ENCODE measurements at places on chromosomes 1 and 21.

- no peak for DNase-seq
Observed at GRCh38 chr1:20974069-20974468, 187.0 kb upstream of the HP1BP3 start.

DNA sequence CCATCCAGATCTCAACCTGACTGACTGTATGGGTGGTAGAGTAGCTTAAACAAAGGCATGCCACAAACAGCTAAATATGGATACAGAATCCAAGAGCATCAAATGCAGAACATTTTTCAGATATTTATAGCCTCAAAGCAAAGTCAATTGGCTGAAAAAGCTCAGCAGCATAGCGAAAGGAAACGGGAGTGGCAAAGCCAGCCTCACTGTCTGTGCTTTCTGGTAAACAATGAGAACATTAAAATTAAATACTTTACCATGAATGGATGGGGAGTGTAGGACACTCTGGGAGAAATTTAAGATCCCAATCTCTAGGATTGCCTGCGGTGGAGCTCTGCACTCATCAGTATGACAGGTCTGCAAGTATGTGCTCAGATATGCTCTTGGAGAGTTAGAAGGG, 4.4 kb downstream of the RASAL2 start:
- DNase-seq: no peak

GRCh38 chr21:40792691-40793456, 54.1 kb downstream of the DSCAM start:
- no peak for DNase-seq

DNA sequence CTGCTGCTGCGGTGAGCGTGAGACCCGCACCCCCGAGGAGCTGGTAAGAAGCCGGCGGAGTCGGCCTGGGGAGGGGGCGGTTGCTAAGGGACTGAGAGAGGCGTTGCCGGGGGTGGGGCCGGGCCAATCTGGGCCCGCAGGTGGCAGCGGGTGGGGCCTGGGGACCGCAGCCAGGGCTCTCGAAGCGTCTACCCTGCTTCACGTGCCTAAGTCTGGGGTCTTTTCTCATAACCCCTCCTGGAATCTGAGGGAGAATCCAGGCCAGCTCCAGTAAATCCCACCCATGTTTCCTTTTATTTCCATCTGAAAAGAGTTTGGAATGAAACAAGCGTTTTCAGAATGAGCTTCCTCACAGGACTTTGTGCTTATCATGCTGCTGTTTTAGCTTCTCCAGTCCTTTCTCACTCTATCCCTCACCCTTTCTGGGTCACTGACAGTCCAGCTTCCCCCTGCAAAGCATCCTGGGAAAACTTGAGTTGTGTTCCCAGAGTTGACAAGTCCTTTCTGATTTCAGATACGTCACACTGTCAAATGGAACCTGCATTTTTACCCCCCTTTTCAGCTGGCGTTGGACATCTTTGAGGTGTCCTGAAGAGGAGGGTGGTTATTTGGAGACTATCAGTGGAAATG, 431 bp downstream of the CLCN6 start:
- DNase-seq: peak; percentile 42

DNA sequence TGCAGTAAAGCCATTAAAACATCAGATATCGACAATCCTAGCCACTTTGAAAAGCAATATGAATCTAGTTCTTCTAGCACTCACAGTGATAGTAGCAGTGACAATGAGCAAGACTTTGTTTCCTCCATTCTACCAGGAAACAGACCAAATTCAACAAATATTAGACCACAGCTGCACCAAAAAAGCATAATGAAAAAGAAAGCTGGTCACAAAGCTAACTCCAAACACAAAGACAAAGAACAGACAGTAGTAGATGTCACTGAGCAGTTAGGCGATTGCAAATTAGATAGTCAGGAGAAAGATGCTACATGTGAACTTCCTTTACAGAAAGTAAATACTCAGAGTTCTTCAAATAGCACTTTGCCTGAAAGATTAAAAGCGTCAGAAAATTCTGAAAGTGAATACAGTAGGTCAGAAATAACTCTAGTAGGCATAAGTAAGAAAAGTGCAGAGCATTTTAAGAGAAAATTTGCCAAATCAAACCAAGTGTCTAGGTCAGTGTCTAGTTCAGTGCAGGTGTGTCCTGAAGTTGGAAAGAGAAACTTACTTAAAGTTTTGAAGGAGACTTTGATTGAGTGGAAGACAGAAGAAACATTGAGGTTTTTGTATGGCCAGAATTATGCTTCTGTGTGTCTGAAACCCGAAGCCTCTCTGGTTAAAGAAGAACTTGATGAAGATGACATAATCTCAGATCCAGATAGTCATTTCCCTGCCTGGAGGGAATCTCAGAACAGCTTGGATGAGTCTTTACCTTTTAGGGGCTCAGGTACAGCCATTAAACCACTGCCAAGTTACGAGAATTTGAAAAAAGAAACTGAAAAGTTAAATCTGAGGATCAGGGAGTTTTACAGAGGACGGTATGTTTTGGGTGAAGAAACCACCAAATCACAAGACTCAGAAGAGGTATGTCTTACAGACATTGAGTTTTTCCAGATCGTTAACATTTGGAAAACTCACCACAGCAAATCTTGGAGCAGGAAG, 24.9 kb downstream of the RPAP2 start:
- DNase-seq: no peak

DNA sequence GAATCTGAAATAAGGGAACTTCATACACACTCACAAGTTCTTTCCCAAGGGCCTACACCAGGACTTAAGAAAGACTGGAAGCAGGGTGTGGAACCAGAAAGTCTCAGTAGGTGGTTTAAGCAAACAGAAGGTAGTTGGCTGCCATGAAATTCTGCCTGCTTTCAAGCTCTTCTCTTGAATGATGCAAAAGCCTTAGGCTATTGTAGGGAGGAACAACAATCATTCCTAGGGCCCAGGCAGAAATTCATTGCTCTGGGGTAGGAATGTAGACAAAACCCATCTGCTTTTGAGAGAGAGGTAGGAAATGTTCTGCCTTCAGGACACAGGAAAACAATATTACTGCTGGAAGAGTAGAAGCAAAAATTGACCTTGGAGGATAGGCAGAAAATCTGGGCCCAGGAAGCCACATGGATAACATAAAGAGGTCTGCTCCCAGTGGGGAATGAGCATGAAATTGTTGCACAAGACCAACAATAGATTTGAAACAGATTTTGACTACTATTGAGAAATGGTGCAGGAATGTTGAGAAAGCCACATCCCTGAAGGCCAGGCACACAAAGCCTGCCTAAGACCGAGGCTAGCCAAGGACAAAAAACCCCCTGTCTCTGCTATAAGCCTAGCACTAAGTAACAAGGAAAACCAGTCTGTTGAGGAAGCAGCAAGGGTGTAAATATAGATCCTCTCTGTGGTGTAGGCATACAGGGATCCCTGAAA, 22.7 kb upstream of the SFT2D2 start:
- DNase-seq: no peak

DNA sequence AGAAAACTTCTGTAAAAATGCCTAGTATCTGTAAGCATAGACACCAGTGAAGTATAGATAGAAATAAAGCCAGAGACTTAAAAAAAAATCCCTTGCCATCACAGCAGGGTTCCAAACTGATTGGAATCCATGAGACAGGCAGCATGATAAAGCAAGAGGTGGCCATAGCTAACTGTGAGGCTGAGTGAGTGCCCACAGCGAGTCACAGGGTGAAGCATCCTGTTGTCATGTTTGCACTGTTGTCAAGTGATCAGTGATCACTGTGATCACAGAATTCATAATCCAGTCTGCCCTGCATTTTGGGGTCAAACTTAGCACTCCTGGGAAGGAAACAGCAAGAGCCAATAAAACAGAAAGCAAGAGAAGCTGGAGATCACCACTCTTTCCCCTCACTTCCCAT, 33.3 kb downstream of the LRRC8B start:
- DNase-seq: no peak

DNA sequence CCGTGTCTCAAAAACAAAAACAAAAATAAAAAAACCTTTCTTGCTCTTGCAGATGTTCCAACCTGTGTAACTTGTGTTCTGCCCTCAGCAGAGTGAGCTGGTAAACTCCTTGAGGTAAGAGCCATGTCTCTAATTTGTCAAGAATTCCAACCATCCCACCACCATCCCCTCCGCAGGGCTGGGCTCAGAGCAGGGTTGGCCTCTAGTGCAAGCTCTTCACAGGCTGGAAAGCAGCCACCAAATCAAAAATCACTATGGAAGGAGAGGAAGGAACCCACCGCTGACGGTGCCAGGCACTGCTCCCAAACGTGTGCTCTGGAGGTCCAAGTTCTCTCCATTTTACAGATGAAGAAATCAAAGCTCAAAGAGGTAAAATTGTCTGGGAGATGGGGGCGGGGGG, 9.4 kb downstream of the PLEKHA6 start:
- no peak for DNase-seq

GRCh38 chr1:247716546-247716945, at the start of gene OR6F1:
Gene OR6F1, minus strand, starts transcription at chr1:247716646. Its CDS starts 3,891 bp downstream, at chr1:247712755.
- no peak for DNase-seq

DNA sequence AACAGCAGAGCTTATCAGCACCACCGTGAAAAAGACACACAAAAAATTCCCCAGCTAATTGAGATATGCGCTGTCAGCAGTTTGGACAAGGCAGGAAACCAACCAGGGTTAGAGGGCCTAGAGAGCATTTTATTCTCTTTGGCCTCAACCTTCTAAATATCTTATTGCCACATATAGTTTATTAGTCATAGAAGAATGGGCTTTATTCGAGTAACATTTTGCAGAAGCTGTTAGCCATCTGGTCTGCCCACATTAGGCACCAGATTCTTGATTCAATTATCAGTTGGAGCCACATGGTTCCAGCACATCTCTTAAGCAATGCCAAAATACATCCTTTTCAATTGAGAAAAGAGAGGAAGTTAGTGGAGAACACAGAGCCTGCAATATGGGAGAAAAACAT, 109.9 kb upstream of the CXADR start:
- peak; percentile 66 for DNase-seq

All from hematopoietic multipotent progenitor cell treated with erythropoietin and hydrocortisone succinate and interleukin-3 and kit ligand, for 4 days (in vitro differentiated cells).